GM20000 (cell line): ENCODE measurements at places on chromosomes 2 and 18.

- no peak for DNase-seq
Observed at GRCh38 chr2:86087936-86088850, 17.5 kb downstream of the POLR1A start.

GRCh38 chr2:10091182-10091888 lies 11.1 kb upstream of the CYS1 start:
- no peak for DNase-seq

GRCh38 chr18:33959609-33960008 lies 265.1 kb downstream of the NOL4 start:
- DNase-seq = no peak

DNA sequence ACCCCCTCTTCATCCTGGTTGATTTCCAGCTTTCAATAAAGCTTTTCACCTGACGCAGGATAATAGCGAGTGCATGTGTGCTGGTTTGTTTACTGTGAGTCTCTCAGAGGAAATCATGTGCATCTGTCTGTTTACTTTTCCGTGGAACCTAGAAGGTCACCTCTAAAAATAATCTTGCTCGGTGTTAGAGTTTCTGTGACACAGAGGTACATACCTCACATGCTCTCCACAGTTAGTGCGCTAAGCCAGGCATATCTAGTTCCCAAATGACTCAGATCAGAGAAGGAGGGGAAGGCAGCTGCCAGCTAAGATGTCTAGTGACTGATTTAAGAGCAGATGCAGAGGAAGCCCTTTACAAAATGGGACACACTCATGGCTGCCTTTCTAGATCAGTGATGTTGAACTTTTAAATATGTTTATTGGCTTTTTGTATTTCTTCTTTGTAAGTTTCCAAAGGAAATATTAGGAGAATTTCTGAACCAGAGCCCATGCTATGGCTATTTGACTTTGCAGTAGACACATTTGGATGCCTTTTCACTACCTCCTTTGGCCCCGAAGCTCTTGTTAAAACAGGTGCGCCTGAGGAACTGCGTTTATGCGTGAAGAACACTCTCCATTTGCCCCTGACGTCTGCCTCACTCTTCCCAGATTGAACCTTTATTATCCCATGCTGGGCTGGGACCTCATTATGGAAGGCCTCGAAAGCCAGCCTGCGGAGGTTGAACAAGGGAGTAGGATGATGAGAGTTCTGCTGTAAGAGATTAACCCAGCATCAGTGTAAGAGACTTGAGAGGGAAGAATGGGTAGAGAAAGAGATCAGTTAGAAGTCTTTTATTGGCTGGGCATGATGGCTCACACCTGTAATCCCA lies 145.6 kb downstream of the FAM161A start:
- DNase-seq = peak; percentile 73

DNA sequence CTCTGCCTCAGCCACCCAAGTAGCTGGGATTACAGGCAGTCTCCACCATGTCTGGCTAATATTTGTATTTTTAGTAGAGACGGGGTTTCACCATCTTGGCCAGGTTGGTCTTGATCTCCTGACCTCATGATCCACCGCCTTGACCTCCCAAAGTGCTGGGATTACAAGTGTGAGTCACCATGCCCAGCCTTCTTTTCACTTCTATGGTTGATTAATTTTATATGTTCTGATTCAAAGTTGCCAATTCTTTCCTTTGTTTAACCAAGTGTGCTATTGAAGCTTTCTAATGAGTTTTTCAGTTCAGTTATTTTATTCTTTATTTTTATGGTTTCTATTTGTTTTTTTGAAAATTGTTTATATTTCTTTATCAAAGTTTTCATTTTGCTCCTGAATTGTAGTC lies 133.1 kb upstream of the KCNJ3 start:
- DNase-seq = no peak

DNA sequence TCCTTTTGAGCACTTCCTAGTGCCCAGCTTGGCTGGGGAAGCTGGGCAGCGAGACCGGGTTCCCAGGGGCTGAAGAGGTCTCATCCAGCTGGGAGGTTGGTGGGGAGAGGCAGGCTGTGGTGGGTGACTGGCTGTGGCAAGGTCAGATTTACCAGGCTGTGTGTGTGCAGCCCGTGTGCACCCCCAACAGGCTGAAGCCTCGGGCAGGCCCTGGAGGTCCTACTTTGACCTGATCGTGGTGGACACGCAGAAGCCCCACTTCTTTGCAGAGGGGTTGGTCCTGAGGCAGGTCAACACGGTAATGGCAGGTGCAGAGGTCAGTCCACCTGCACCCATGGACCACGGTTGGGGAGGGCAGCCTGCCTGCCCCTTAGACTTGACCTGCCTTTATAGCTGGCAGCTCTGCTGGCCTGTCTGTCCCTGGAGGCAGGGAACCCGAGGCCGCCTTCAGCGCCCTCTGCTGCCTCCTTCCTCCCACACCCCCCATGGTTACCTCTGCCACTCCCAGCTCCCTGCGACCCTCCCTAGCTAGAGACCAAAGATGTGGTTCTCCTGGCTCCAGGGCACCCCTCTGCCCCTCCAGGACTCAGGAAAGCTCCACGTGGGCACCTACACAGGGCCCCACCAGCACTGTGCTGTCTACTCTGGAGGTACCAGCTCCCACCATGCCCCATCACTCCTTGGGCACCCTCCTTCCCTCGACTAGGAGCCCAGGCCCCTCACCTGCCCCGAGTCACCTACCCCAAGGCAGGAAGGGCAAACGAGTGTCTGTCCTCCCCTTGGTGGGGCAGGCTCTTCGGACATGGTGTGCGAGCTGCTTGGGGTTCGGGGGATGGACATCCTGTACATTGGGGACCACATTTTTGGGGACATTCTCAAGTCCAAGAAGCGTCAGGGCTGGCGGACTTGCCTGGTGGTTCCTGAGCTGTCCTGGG lies 4.0 kb downstream of the NT5DC4 start:
- DNase-seq = peak; percentile 65

- DNase-seq = peak; percentile 81
Observed at GRCh38 chr2:227783404-227784138, 30.1 kb upstream of the CCL20 start.

DNA sequence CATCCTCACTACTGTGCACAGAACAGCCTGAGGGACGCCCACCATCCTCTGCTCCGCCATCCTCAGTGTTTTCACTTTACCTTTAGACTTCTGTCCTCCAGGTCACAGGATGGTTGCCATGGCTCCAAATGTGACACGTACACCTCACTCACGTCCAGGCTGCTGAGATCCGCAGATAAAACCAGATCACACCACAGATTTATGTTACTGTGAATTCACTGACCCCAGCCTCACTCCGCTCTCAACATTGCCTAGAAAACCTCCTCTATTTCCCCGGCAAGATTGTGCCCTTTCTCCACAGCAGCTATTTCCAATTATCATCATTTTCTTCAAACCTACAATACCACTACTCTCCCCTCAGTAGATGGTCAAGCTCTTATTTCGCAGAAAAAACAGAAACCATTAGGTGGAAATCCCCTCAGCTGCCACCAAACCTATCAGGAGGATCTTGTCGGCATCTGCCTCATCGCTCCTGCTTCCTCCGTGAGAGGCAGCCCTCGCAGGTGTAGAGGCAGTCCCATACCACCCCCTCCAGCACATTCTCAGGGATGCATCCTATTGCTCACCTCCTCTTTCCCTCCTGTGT lies 49.8 kb upstream of the SLC1A4 start:
- DNase-seq = peak; percentile 71

GRCh38 chr18:41262688-41263087 lies 692.3 kb upstream of the PIK3C3 start:
- no peak for DNase-seq

GRCh38 chr2:192184349-192184748 lies 10.4 kb downstream of the TMEFF2 start:
- no peak for DNase-seq

- no peak for DNase-seq
Observed at GRCh38 chr2:118773826-118774225, 73.6 kb downstream of the EN1 start.

- DNase-seq = peak; percentile 8
Observed at GRCh38 chr2:165193178-165193777, 10.6 kb downstream of the SCN3A start.

- no peak for DNase-seq
Observed at GRCh38 chr2:182864949-182865570, 1.4 kb downstream of the FRZB start.

DNA sequence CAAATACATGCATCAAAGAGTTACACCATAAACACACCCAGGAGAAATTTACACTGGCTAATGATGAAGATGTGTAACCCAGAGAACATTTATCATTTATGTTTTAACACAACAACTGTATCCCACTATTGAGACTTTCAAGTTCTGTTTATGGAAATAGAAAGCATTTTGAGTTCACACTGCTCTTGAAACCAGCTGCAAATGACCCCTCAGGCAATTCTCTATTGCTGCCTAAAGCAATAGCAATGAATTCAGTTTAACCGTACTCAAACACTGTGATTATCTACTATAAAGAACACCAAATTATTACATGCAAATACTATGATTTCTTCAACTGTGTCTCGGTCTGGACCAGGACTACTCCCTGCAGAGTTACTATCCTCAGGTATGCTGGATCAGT lies 452.7 kb upstream of the NRXN1 start:
- DNase-seq = no peak

- DNase-seq = peak; percentile 21
Observed at GRCh38 chr2:64054161-64054915, 35.1 kb upstream of the VPS54 start.

DNA sequence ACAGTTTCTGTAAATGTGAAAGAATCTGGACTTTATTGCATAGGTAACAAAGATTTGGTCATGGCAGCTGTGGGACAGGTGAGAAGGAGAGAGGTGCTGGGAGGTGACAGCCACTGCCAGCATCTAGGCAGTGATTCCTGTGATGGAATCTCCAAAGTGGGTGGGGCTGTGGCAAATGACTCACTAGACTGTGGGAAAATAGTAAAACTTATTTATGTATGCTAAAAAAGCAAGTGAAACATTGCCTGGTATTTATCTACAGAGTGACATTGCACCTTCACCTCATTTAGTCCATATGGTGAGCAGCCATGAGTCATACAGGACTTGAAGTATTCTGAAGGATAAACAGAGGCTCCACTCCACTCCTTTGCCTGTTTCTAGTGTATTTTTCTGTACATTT lies 145.3 kb upstream of the MEX3C start:
- DNase-seq = no peak

DNA sequence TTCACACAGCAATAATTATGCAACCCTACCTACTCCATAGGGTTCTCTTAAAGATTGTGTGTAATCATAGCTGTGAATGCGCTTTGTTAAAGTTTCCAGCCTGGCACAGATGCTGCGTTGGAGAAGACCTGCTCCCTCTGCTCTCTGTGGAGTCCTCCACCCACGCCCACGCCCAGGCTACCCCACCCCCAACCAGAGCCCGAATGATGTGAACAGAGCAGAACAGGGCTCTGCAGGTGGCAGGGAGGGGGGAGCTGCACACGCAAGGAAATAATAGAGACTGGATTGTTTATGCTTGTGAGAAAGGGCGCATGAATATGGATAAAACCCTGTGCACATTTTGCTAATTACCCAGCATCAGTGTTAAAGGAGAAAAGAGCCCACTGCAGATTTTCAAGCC lies 447.5 kb downstream of the BCL11A start:
- no peak for DNase-seq

DNA sequence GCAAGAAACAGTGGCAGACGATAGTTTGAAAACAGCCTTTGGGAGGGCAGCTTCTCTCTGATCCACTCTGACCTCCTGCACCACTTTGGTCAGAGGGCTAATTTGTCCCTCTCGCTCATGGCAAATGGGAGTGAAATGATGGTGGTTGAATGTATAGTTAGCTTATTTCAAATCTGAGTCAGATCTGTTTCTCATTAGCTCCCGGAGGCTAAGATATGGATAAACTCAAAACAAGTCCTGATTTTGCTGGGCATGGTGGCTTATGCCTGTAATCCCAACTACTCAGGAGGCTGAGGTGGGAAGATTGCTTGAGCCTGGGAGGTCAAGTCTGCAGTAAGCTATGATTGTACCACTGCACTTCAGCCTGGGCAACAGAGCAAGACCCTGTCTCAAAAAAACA lies 145.0 kb downstream of the ALK start:
- DNase-seq = no peak

DNA sequence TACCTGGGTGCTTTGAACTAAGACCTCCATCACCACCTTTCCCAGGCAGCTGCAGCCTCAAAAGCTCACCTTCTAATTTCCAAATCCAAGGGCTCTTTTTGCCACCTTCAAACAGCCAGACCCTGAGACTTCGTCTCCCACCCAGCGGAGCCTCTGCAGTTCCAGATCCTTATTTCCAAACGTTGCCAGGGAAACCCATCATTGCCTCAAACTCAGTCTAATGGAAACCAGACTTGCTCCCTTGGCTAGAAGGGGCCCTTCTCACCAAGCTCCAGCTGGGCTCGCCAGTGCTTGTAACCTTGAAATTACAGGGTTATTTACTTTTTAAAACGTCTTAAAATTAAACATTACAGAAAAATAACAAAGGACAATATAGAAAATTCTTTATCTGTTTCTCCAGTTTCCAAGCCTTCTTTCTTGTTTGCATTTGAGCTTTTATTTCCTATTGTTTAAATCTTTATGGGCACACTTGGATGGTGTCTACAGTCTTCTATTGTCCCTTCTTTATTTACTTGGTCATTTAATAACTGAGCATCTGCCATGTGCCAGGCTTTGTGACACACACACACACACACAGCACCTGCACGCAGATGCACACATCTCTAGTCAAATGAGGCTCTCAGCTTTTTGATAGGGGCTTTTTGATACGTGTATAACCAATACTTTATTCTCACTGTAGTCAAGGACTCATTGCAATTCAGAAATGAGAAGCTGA lies 36.1 kb downstream of the TRPM8 start:
- no peak for DNase-seq

- DNase-seq = no peak
Observed at GRCh38 chr2:41994233-41994637, 53.6 kb upstream of the PKDCC start.

DNA sequence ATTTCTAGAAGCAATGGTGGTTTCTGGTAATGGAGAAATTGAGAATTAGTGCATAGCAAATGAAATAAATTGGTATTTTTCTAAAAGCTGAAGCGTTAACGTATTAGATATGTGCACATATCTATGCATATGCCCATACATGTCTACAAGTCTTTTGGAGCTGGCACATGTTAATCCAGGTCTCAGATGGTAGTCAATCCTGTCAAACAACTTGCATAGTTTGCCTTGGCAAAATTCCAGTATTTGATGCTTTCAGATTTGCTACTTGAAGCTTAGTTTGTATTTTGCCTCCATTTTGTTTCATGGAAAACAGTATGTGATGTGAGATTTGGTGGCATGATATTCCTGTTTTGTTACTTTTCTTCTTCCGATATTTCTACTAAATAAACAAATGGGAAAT lies 304.6 kb downstream of the PARD3B start:
- no peak for DNase-seq

GRCh38 chr2:230447036-230447435 lies 31.0 kb downstream of the SP100 start:
- no peak for DNase-seq

GRCh38 chr18:46333431-46334135 lies 229.4 kb downstream of the HAUS1 start:
- peak; percentile 46 for DNase-seq

GRCh38 chr2:74168739-74169138 lies 9.9 kb downstream of the MOB1A start:
- peak; percentile 42 for DNase-seq

GRCh38 chr2:171400395-171400794 lies 33.4 kb downstream of the METTL8 start:
- no peak for DNase-seq

- DNase-seq = peak; percentile 28
Observed at GRCh38 chr2:170712653-170713542, 2.2 kb upstream of the SP5 start.

GRCh38 chr18:59697236-59697932 lies at the start of gene CCBE1:
TSS of gene CCBE1 (minus strand) at chr18:59697423.
- DNase-seq = peak; percentile 75
